ENCODE measurements at places on chromosomes 7 and 10. TPM values are rescaled to one million over a fixed set of nuclear protein-coding genes. Genes with fewer than 3 reads are reported as not detected.

- no peaks in the 10 kb centered on the region for H3K36me3 ChIP-seq
- no peaks in the 10 kb centered on the region for H3K27me3 ChIP-seq
- H3K4me1 ChIP-seq = peaks cover 25% of the 10 kb centered on the region
- H3K4me3 ChIP-seq = peak overlapping the region; percentile 67
- no peak for DNase-seq
These were observed 554 bp downstream of the FRA10AC1 start for GRCh38 chr10:93701866-93702209.

DNA sequence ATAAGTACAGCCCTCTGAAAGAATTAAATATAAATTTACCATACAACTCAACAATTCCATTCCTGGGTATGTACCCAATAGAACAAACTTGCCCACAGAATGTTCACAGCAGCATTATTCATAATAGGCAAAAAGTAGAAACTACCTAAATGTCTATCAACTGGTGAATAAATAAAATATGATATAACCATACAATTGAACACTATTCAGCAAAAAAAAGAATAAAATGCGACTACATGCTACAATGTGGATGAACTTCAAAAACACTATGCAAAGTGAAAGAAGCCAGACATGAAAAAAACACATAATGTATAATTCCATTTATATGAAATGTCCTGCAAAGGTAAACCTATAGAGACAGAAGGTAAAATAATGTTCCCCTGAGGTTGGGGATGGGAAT, 2.0 kb upstream of the CPN1 start:
- H3K36me3 ChIP-seq = no peaks in the 10 kb centered on the region
- no peak overlapping the region for H3K27ac ChIP-seq
- no peak for DNase-seq
- H3K27me3 ChIP-seq = no peaks in the 10 kb centered on the region

Gene ACTL6B
- not detected for total RNA-seq

GRCh38 chr10:121154846-121155245, 303.7 kb downstream of the WDR11 start:
- no peaks in the 10 kb centered on the region for H3K27me3 ChIP-seq
- H3K36me3 ChIP-seq = no peaks in the 10 kb centered on the region
- no peak for DNase-seq
- H3K4me3 ChIP-seq = no peak overlapping the region
- no peak overlapping the region for H3K27ac ChIP-seq
- no peaks in the 10 kb centered on the region for H3K4me1 ChIP-seq

Gene CCAR1
- total RNA-seq = 29.2 TPM

GRCh38 chr7:28245123-28245878, 64.7 kb upstream of the JAZF1 start:
- no peaks in the 10 kb centered on the region for H3K4me1 ChIP-seq
- H3K36me3 ChIP-seq = no peaks in the 10 kb centered on the region
- H3K27ac ChIP-seq = no peak overlapping the region
- no peak overlapping the region for H3K4me3 ChIP-seq
- no peak for DNase-seq

Gene FGFR2
- 0.68 TPM for total RNA-seq

Gene EVX1
- not detected for total RNA-seq

All from heart right ventricle (tissue), 16 donors.